Activated CD4-positive, alpha-beta T cell treated with anti-CD3 and anti-CD28 coated beads, Interleukin-2, amount 50 U/mL, for 48 hours (primary cell): ENCODE measurements at places on chromosomes 1 and 21.
A peak's percentile ranks its signal among the peaks of the same experiment; 100 is the strongest.

DNA sequence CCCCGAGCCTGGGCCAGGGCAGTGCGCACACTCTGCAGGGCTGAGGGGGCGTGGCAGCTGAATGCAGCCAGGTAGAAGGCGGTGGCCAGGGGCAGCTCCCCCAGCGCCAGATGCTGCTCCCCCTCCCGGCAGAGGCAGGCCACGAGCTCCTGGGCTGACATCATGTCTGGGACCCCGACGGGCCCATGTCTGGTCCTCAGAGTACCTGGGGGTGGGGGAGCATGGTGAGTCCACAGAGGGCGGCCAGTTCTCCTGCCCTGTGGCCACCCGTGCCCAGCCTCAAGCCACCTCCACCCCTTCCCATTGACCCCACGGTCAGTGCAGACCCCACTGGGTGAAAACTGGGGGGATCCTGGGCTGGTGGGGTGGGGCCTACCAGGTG lies 838 bp downstream of the TTC34 start:
- no peak for DNase-seq

DNA sequence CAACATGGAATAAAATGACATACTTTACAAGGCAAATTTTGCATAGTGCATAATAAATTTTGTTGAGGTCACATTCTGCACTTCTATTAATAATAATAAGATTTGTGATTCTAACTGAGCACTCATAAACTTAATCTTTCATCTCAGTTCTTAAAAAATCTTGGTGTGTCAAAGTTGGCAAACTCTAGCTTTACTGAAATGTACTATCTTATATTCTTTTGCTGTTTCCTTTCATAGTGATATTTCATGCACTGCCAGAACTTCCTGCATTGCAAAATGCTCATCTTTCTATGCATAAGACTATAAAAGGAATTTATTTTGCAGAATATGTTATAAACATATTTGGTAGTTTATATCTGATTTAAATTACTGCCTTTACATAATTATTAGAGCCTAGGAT lies 797.6 kb downstream of the ADGRL2 start:
- DNase-seq: no peak

DNA sequence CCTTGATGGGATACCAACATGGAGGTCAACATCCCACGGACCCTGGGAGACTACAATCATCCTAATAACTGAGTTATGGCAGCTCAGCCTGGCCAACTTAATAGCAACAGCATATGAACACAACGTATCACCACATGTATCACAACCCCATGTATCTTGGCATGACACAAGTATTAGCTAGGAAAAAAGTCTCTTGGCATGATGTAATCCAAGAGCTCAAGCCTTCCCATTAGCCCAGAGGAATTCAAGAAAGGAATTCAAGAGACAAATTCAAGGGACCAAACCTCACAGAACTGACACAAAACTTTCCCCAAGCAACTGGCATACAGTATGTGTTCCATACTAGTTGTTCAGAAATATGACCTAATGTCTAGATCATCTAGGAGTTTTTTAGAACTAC lies 100.9 kb upstream of the HMGB4 start:
- no peak for DNase-seq

DNA sequence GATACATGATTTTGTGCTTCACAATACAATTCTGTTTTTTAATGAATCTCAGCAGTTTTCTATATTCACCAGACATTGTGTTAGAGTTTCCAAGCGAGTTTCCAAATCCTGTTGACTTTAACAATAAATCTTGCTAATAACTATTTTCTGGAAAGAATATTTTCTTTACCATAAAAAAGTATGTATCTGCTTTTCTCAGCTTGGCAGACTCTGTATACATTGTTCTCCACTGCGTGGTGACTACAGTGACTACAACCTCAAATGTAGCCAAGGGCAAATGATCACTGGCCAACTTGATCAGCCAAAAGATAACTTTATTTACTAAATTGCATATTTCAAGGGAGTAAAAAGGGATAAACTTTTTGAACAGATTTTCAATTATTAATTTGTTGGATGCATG lies 325.9 kb upstream of the ADAMTS5 start:
- no peak for DNase-seq

DNA sequence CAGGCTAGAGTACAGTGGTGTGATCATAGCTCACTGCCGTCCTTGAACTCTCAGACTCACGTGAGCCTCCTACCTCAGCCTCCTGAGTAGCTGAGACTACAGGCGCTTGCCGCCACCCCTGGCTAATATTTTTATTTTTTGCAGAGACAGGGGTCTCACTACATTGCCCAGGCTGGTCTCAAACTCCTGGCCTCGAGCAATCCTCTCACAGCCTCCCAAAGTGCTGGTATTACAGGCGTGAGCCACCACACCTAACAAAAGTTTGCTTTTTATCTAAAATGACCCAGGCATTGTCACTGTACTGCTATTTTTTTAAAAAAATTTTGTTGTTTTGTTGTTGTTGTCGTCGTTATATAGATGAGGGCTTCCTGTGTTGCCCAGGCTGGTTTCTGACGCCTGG lies 46.4 kb downstream of the CAPN2 start:
- no peak for DNase-seq

GRCh38 chr1:47727051-47727696 lies 270.0 kb downstream of the TRABD2B start:
- no peak for DNase-seq

GRCh38 chr1:209688746-209689234 lies 13.6 kb downstream of the G0S2 start:
- no peak for DNase-seq

GRCh38 chr1:198686069-198686728 lies 47.4 kb downstream of the PTPRC start:
- DNase-seq: no peak

GRCh38 chr1:88800382-88801051 lies 90.8 kb downstream of the GTF2B start:
- peak; percentile 32 for DNase-seq

- peak; percentile 47 for DNase-seq
Measured at GRCh38 chr1:235910357-235911299, 43.9 kb upstream of the LYST start.

- no peak for DNase-seq
Measured at GRCh38 chr21:14076143-14076806, 134.5 kb downstream of the LIPI start.

- DNase-seq: no peak
Measured at GRCh38 chr1:18719786-18720451, 89.3 kb downstream of the PAX7 start.

DNA sequence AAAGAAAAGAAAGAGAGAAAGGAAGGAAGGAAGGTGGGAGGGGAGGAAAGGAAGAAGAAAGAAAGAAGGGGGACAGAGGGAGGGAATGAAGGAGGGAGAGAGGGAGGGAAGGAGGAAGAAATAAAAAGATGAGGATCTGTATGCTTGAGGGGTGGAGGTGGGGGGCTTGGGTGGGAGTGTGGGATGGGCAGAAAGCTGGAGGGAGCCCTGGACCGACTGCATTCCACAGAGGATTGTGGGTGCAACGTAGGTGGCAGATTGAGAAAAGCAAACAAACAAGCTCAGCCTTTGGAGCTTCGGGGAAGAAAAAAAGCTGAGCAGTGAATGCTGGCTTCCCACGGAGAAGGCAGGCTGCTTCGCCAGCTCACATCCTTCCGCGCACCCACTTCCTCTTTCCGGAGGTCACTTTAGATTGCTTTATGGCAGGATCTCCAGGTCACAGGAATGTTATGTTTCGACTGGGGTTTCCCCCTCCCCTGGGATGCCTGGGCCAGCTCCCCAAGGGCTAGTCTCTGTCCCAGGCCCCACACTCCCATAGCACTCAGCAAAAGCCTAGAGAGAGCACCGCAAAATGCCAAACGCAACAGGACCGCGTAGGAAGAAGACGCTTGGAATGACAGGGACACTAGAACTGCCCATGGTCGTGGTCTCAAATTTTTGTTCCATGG lies 20.7 kb upstream of the LGALS8 start:
- DNase-seq: no peak

DNA sequence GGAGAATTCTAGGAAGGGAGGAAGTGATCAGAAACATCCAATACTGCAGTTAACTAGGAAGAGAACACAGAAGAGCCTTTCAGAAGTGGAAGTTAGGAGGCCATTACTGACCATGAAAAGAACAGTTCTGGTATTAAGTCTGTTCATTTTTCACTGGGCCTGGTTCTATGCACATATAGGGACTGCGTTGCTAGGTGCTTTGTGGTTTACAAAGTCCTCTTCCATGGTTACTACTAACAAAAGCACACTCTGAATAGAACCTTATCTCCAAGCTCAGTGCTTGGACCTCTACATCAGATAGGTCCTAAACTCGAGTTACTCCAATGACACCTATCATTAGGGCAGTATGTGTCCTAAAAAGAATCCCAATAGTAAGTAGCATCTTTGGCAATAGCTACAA lies 75.4 kb downstream of the RPAP2 start:
- no peak for DNase-seq

GRCh38 chr1:161012420-161012819 lies 8.5 kb downstream of the F11R start:
- DNase-seq: no peak

DNA sequence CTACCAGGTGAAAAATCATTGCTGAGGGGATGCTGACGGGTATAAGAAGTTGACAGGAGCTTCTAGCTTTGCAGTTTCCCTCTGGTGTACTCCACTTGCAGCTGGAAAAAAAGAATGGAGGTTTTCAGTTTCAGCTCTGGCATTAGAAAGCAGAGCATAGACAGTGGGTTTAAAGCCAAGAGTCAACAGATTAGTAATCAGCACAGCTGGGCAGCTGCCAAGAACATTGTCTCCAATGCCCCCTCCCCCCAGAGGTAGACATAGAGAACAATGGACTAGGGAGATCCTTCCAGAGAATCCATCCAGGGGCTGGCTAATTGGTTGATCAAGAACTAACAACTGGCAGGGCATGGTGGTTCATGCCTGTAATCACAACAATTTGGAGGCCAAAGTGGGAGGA lies 10.1 kb upstream of the ZBTB8B start:
- no peak for DNase-seq

DNA sequence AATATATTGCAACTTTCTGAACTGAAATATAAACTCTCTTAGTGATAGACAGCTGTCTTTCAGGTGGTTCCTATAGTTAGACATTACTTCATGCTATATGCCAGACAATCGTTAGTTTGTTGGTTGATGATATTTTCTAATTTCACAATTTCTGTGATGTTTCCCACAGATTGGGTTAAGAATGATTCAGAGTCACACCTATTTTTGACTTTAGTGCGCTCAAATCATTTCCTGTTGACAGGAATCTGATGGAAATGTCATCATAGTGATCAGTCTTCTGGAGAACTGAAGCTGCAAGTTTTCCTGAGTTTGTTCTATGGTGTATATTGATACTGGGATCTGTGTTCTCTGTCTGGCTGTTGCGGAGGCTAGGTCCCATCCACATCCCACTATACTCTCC lies 119.7 kb downstream of the C1orf21 start:
- no peak for DNase-seq

GRCh38 chr1:15218287-15219279 lies 28.4 kb upstream of the FHAD1 start:
- no peak for DNase-seq

DNA sequence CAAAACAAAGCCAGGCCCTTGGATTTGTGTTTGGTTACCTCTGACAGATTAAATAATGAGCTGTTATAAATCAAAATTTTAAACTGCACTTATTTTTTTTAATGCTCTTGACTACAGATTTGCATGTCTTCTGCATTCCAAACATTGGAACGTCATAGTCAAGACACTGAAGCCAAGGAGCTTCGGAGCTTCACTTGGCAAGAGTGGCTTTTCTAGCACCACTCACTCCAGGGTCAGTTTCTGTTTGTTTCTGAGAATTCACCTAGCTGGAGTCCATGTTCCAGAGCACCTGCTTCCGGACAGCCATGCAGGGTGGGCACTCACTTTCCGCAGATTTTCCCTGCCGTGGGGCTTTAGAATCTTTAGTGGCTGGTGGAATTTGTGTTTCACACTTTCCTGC lies 202.9 kb downstream of the ZP4 start:
- DNase-seq: no peak

DNA sequence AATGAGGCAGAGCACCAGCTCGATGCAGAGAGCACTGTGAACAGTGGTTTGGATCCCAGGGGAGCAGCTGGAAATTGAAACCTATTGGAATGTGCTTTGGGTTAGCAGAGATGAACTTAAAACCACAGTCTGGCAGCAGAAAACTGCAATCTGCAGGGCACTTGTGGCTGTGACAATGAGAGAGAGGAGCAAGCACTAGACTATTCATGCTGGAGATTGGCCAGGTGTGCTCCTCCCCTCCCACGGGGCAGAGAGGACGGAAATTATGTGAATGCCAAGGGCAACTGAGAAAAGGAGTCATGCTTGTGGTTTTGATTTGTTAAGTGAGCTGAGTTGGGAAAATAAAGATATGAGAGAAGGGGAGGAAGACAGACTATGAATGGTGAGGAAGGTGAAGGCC lies 38.1 kb downstream of the HSD3B2 start:
- DNase-seq: peak; percentile 9

DNA sequence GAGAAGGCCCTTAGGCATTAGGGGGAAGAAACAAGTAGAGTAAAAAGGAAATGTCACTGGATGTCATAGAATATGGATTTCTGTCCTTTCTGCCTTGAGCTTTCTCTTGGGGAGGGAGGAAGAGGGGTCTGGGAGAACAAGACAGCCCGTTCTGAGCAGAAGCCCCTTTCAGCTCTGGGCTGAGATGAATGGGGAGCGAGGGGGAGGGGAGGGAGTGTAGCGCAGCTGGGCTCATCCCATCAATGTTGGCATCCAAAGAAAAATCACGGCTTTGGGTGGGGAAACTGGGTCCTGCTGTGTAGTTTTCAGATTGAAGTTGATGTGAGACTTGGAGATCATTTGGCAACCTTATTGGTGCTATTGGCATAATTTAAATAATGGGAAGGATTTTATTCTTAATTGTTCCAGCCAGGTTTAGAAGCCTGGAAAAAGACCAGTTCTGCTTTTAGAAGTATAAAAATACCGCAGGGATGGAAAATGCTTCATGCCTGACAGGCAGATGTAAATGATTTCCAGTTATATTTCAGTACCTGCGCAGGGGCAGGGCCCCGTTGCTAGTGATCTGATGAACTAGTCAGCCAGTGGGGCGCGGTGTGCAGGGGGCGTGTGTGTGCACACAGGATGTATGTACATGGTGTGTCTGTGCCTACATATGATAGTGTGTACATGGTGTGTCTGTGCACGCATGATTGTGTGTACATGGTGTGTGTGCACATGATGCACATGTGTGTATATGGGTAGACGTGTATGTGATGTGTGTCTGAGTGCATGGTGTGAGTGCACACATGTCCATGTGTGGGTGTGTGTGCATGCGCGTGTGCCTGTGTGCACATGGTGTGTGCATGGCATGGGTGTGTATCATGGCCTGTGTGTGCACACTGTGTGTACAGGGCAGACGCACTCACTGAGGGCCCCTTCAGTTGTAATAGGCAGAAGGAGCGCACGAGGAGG lies 36.0 kb downstream of the ABCG1 start:
- no peak for DNase-seq

- no peak for DNase-seq
Measured at GRCh38 chr1:64922336-64922735, 44.0 kb downstream of the JAK1 start.

- DNase-seq: no peak
Measured at GRCh38 chr1:193013707-193014106, 45.5 kb downstream of the UCHL5 start.

- DNase-seq: peak; percentile 67
Measured at GRCh38 chr21:34707876-34708325, 39.1 kb downstream of the CLIC6 start.

- no peak for DNase-seq
Measured at GRCh38 chr1:17472814-17473213, 33.3 kb upstream of the RCC2 start.

- DNase-seq: no peak
Measured at GRCh38 chr1:3119725-3120124, 50.7 kb downstream of the PRDM16 start.

GRCh38 chr21:27569091-27569490 lies 602.2 kb upstream of the ADAMTS5 start:
- no peak for DNase-seq

- DNase-seq: no peak
Measured at GRCh38 chr1:58780411-58780810, 3.4 kb downstream of the JUN start.
